ENCODE measurements at places on chromosomes 12 and 14.
A peak's percentile ranks its signal among the peaks of the same experiment; 100 is the strongest.

DNA sequence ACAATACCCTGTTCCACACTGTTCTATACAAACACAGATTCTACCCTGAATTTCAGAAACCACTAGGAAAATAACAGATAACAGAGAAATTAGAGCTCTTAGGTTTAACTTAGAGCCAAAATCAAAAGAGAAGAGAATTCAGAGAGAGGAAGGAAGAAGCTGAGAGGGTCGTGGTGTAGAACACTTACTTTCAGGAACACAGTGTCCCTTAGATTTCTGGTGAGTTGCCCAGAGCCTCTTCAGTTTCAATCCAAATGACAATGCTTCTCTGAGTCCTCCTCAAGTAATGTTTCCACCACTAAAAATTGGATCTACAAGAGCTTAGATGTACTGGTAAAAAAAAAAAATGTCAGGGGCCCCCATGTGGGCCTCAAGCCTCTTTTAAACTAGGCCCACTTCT, 2.6 kb downstream of the YAF2 start:
- DNase-seq = no peak

DNA sequence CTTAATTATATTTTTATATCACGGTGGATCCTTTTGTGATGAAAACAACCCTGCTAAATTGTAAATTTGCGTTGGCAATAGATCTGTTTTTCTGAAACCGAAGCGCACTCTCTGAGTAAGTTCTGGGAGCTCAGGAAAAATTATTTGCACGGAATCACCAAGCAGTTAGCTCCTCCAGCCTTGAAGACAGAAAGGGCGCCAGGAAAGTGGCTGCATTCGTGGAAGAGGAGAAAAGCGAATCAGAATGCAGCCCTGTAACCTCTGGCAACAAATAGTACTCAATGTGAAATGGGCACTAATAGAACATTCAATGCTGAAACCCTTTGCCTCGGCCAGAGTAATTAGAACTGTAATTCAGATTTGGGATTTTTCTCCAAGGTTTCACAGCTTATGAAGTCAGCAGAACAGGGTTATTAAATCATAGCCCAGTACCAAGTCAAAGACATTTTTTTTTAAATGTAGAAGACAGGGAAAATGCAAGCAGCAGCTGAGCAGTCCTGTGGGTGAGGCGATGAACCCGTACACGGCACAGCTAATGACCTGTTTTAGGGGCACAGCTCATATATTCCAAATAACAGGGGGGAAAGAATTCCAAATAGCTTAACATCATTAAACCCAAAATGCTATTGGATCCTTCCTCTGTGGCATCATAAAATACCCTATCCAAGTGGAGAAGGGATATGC, 251.4 kb downstream of the EGLN3 start:
- DNase-seq = no peak

GRCh38 chr12:54370171-54370730, 6.0 kb upstream of the GPR84 start:
- DNase-seq = peak; percentile 93

DNA sequence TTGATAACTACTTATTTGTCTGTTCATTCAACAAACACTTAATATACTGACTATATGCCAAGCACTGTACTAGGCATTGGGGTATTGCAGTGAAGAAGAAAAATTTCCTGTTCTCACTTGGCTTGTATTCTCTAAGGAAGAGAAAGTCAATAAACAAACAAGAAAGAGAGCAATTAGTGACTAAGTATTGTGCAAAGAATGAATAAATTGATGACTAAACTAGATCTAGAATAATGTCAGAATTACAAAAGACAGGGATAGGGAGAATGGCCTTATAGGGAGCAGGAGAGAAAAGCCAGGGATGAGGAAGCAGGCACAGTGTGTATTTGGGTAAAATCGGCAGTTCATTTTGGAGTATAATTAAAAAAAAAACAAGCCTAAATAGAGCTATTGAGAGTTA, 4.2 kb upstream of the LIN7A start:
- no peak for DNase-seq

DNA sequence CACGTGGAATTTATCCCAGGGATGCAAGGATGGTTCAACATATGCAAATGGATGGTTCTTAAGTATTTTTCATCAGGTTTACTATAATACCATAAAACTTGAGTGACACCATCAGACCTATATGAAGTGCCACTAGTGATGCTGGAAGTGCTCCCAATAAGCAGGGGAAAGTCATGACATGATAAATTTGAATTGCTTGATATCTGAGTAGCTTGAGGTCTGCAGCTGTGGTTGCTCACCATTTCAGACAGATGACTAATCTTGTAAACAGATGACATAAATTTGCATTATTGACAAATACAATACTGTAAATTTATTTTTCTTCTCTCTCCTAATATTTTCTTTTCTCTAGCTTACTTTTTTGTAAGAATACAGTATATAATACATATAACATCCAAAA, 13.7 kb upstream of the PRPF39 start:
- no peak for DNase-seq

DNA sequence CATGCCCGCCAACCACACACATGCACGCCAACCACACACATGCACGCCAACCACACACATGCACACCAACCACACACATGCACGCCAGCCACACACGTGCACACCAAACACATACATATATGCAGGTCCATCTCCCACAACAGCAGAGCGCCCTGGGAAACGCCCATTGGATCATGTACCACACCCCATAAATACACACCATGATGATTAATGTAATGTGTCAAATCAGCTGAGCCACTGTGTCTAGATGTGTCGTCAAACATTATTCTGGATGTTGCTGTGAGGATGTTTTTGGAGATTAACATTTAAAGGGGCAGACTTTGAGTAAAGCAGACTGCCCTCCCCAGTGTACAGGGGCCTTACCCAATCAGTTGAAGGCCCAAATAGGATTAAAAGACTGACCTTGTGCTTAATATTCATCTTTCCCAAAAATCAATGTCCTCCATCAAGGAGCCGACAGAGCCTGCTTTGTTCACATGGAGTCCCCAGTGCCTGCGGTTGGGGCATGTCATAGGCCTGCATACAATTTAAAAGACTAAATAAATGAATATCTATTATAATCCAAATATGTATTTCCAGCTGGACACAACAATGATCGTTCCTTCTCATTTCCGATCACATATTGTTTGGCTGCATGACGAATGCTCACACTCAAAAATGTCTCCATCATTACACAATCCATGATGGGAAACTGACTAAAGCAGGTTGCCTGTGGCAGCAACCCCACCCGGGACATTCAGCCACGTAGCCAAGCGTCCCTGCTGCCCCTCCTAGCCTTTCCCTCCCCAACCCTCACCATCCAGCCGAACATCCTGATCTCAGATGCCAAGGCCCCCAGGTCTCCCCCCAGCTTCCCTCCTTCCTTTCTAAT, 23.2 kb upstream of the BDKRB2 start:
- DNase-seq = no peak

- no peak for DNase-seq
Measured at GRCh38 chr12:65157091-65157490, 12.3 kb upstream of the LEMD3 start.

DNA sequence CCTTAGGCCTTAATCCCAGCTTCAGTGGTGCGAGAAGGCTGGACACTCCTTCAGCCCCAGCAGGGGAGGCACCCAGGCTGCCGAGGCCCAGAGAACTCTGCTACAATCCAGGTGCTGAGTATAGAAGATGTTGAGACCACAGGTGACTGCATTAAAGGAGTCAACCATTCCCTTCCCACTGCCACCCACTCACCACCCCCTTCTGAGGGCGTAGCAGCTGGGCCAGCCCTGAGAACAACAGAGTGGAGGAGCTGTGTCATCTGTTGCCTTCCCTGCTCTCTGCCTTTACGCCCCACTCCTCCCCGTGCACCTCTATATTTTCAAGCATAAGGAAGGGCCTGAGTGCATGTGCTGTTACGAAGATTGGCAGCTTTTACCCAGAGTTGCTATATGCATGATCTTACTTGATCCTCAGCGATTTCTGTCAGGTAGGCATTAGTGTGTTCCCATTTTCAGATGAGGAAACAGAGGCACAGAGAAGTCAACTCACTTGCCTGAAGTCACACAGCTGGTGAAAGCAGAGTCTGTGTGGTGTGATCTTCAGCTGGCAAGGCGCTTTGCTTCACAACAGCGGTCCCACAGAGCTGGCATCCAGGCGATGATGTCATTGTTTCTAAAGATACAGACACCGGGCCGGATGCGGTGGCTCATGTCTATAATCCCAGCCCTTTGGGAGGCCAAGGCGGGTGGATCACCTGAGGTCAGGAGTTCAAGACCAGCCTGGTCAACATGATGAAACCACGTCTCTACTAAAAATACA, 46.7 kb downstream of the RIN3 start:
- DNase-seq = peak; percentile 79

GRCh38 chr14:67424539-67424938, 12.6 kb upstream of the PLEK2 start:
- no peak for DNase-seq

DNA sequence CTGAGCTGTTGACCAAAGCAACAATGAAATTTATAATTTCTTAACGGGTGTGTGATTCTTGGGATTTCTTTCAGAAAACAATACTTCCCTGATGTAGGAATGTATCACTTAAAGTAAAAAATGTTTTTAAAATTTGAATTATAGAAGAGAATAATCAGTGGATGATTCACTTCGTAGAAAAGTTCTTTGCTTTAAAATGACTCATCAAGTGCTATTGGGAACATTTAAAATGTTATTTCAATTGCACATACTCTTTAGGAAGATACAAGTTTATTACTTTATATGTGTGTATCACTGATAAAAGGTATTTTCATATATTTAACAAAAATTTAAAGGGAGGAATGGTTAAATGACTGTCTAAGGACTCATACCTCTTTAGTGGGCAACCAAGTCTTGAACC, 155.3 kb downstream of the PDE3A start:
- no peak for DNase-seq

DNA sequence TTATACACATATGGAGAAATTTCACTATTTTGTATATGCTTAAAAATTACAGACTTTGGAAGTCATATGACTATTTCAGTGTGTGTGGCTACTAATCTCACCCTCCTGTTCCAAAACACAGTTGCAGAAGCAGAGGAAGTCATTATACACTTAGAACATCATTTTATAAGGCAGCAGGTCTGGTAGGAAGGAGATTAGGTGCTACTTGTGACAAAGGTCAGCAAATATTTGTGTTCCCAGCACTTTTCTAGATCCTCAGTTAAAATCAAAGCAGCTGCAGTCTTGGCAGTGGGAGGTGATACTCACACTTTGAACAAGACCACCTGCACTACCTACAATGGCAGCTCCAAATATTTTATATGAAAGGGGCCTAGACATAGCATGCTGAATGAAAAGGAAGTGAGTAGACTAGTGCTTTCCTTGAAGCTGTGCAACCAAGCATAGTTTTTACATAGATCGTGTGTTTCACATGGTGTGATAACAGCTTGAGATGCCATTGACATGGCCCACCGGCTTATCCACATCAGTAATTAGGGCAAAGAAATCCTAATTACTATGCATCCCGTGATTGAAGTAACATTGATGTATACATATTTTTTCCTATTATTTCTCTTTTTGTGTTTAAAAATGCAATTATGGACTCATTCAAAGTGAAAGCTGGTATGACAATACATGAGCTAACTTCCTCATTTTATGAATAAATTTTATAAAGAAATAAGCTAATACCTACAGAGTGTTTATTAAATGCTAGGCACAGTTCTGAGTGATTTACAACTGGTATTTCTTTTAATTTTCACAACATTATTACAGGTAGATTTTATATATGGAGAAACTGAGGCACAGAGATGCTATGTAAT, 5.3 kb downstream of the GYS2 start:
- no peak for DNase-seq

DNA sequence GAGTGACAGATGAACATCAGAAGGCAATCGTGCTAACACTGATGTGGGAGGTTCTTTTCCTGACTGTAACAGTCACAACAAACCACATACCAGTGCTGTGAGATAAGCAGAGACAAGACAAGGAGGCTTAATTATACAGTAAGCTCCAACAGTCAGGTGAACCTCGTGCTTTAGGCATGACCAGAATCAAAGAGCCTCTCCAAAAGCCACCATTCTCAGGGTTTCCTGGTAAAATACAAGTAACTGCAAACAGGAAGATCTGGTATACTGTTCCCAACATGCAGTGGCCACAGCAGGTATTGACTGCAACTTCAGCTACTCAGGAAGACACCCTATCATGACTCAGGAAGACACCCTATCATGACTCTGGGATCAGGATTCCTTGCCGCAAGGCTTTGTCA, 47.3 kb upstream of the GTF2A1 start:
- no peak for DNase-seq

DNA sequence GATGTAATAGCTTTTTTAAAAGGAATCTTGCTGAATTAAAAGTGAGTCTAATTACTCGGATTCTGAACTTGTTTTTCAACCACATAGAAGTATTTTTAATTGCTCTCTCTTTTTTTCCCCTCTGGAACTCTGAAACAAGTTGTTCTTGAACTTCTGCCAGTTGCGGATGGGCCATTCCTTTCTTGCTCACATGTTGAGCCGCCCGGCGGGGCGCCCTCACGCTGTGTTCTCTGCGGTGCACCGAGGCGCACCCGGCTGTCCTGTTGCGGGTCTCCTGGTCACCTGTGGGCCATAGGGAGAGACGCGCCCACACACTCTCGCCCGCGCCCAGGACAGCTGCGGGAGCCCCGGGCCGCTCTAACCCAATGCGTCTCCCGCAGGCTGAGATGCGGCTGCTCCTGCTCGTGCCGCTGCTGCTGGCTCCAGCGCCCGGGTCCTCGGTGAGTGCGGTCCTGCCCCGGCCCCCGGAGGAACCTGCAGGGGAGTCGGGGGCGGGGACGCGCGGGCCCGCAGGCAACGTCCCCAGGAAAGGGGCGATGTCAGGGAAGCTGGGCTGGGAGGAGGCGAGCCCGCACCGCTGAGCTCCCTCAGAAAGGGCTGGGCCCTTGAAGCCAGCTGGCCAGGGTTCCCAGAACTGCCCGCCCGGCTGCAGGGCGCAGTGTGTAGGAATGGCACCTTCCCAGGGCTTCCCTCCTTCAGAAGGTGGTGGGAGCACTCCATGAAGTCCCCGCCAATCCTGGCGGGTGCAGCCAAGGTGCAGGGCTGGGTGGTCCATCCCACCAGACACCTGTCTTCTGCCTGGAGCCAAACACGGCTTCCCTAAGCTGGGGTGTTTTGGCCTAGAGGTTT, 2.3 kb downstream of the PAPLN start:
- DNase-seq = peak; percentile 87

DNA sequence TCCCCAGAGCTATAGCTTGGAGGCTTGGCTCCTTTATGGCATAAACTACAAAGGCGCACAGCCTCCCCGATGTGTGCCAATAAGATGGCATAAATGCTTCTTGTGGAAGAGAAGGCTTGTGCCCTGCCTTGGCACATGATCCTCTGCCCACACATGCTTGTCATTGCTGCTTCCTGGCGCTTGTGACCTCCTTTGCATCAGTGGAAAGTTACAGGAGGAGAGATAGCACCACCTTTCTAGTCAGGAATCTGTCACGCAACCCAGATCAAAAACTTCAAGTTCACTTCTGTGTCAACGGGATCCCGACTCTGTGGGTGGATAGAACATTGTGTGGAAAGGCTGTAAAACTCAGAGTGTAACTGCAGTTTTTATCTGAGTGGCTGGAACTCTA, 183.8 kb upstream of the HIF1A start:
- no peak for DNase-seq

DNA sequence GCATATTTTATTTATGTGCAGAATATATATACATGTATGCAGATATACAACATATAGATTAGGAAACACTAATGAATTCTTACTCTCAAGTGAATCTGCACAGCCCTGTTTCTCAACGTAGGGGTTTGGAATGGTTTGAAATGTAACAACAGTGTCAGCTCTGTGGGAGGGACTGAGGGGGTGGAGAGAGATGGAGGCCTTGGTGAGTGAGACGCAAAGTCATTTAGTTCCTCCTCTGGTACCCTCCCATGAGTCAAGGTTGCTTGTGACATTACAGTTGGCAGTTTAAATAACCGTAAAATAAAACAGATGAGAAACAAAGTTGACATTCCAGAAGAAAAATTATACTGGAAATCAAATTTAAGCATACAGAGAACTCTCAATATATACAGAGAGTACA, 313.0 kb upstream of the PRKD1 start:
- no peak for DNase-seq
